Hippocampal formation (tissue), 2 donors: ENCODE measurements at places on chromosomes 7 and 10.

- DNase-seq = peak; percentile 42
These were observed 25.1 kb upstream of the GHRHR start for GRCh38 chr7:30938435-30939316.

DNA sequence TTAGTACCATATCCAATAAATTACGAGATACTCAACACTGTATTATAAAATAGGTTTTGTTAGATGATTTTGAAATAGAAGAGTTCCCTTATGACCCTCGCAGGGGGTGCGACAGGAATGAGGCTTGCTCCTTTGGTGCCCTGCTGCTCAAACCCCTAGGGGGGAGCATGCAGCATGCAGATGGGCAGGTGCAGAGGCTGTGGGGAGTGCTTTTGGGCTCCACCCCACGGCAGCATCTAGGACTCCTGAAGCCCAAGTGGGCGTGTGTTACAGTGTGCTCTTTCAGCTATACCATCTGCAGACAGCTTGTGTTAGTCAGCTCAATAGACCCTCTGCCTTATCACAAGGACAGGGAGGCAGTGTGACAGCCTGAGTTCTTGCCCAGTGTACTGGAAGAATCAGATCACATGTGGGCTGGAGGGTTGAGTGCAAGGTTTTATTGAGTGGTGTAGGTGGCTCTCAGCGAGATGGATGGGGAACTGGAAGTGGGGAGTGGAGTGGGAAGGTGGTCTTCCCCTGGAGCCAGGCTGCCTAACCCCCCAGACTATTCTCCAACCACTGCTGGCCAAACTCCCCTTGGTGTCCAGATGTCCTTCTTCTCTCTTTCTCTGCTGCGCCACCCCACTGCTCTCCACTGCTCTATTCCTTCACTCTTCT is 3.1 kb upstream of the MRC1 start:
- no peak for DNase-seq

DNA sequence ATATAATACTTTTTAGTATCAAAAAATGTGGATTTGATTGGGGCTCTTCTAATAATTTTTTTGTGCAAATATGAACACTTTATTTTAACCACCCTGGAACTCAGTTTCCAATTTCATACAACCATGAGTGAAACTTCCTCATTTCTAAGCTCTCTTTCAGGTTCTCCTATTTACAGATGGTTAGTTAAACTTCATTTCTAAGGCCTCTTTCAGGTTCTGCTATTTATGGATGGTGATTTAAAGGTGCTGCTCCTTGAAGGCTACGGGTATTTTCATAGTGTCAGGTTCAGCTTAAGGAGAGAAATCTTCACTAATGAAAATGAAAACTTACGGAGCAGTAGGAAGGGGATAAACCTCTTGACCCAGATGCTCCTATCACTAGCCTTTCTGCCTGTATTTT is 568.3 kb downstream of the KIF20B start:
- no peak for DNase-seq

DNA sequence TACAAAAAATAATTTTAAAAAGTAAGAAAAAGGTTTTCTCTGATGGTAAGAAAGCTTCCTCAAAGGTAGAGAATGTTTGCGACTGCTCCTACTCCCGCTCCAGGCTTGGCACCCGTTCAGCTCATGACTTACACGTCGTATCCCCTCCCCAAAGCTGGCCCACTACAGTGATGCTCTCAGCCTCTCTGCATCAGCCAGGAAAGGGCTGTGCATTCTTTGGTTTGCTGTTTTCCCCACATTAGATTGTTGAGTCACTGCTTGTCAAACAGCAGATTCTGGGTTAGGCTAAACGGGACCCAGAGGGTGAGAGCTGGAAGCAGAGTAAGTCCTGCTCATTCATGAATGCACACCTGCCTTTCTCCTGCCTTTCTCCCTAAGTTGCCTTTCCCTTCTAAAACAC is 54.7 kb upstream of the NMT2 start:
- DNase-seq = no peak

GRCh38 chr7:69652947-69653701 is 54.8 kb downstream of the AUTS2 start:
- no peak for DNase-seq

GRCh38 chr7:36318116-36318515 is 71.5 kb upstream of the ANLN start:
- DNase-seq = no peak

GRCh38 chr10:79353726-79354125 is 6.5 kb downstream of the PPIF start:
- no peak for DNase-seq
